ENCODE measurements at places on chromosomes 5 and 9. TPM values are rescaled to one million over a fixed set of nuclear protein-coding genes. Genes with fewer than 3 reads are reported as not detected.

GRCh38 chr9:137719194-137719593, 100.4 kb downstream of the EHMT1 start:
- H3K36me3 ChIP-seq = peaks cover 8% of the 10 kb centered on the region
- no peak overlapping the region for H3K27ac ChIP-seq
- H3K4me1 ChIP-seq = no peaks in the 10 kb centered on the region
- no peak overlapping the region for H3K4me3 ChIP-seq
- H3K27me3 ChIP-seq = no peaks in the 10 kb centered on the region

- DNase-seq = no peak
- H3K27me3 ChIP-seq = no peaks in the 10 kb centered on the region
- no peaks in the 10 kb centered on the region for H3K4me1 ChIP-seq
- no peak overlapping the region for H3K27ac ChIP-seq
These were observed 1.7 kb downstream of the CKMT2 start for GRCh38 chr5:81234801-81235200.

DNA sequence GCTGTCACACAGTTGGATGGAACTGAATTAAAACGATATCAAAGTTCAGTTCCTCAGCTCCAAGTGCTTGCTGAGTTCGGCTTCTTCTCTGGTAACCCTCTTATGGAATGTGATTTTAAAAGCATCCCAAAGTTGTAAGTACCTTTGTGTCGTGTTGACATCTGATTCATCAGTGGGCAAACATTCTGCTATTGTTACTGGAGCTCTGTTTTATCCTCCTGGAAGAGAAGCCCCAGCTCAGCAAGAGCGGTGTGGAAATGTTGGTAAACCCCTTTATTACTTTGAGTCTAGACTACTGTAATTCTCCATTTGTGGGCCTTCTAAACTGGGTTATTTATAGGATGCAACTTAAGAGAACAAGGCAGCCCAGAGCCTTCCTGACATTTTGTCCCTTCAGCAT, 699.3 kb upstream of the WWC1 start:
- no peak for DNase-seq
- H3K27ac ChIP-seq = no peak overlapping the region
- H3K4me1 ChIP-seq = no peaks in the 10 kb centered on the region
- H3K27me3 ChIP-seq = no peaks in the 10 kb centered on the region

- H3K4me3 ChIP-seq = no peak overlapping the region
- peaks cover 83% of the 10 kb centered on the region for H3K27me3 ChIP-seq
- H3K4me1 ChIP-seq = no peaks in the 10 kb centered on the region
- H3K36me3 ChIP-seq = no peaks in the 10 kb centered on the region
These were observed 178.2 kb upstream of the GDNF start for GRCh38 chr5:38018016-38018415.

- H3K4me3 ChIP-seq = no peak overlapping the region
- no peaks in the 10 kb centered on the region for H3K36me3 ChIP-seq
- no peaks in the 10 kb centered on the region for H3K4me1 ChIP-seq
- H3K27ac ChIP-seq = no peak overlapping the region
- H3K27me3 ChIP-seq = no peaks in the 10 kb centered on the region
- no peak for DNase-seq
These were observed 62.4 kb downstream of the PJA2 start for GRCh38 chr5:109347252-109347888.

DNA sequence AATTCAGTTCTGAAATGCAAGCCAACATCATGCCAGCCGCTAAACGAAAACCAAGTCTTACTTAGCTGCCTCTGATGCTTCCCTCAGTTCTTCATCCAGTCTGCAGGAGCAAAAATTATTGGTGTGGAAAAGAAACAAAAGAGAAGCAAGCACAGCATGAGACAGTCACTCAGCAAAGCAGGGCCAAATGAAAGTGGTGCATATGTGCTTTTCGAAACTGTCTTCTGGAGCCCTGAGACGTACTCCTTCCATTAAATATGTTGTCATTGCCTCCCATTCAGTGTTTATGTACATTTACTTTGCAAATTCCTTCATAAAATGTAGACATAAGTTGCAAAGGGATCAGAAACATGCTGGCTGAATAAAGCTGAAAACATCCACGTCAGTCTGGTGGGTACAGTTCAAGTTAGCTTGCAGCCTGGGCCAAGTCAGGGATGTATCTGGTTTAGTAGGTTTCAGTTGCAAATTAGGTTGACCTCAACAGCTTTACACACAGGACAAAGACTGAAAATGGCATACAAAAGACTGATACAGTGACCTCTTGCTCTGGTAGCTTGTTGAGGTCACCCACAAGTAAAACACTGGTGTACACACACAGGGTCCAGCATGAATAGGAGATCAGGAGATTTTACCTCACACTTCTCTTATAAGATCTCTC, 139.7 kb upstream of the PCA3 start:
- no peaks in the 10 kb centered on the region for H3K27me3 ChIP-seq
- H3K4me1 ChIP-seq = no peaks in the 10 kb centered on the region
- DNase-seq = no peak
- no peak overlapping the region for H3K4me3 ChIP-seq

DNA sequence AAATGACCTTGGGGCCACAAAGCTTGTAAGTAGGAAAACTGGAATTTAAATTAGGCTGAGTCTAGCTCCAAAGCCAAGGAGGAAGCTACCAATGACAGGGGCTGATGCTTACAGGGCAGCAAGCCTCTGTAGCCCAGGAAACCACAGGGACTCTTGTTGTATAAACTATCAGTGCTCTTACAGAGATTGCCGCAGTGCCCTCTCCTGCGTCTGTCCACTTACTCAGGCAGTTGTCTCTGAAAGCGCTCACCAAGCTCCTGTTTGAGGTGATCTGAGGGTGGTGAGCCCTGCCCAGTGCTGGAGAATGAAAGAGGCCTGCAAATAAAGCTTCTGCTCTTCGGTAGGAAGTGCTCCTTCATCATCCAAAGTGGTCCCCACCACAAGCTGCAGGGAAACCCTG, 498.8 kb downstream of the ARHGEF28 start:
- no peaks in the 10 kb centered on the region for H3K36me3 ChIP-seq
- H3K27ac ChIP-seq = no peak overlapping the region
- H3K27me3 ChIP-seq = no peaks in the 10 kb centered on the region
- DNase-seq = no peak

Gene ELAVL2
- total RNA-seq = not detected

All from PC-9 (cell line).